ENCODE measurements at places on chromosomes 12 and 14.
A peak's percentile ranks its signal among the peaks of the same experiment; 100 is the strongest.

- no peak for DNase-seq
Observed at GRCh38 chr14:91925001-91925726, 22.3 kb downstream of the FBLN5 start.

GRCh38 chr12:100737168-100737567 is 57.4 kb upstream of the ANO4 start:
- no peak for DNase-seq

DNA sequence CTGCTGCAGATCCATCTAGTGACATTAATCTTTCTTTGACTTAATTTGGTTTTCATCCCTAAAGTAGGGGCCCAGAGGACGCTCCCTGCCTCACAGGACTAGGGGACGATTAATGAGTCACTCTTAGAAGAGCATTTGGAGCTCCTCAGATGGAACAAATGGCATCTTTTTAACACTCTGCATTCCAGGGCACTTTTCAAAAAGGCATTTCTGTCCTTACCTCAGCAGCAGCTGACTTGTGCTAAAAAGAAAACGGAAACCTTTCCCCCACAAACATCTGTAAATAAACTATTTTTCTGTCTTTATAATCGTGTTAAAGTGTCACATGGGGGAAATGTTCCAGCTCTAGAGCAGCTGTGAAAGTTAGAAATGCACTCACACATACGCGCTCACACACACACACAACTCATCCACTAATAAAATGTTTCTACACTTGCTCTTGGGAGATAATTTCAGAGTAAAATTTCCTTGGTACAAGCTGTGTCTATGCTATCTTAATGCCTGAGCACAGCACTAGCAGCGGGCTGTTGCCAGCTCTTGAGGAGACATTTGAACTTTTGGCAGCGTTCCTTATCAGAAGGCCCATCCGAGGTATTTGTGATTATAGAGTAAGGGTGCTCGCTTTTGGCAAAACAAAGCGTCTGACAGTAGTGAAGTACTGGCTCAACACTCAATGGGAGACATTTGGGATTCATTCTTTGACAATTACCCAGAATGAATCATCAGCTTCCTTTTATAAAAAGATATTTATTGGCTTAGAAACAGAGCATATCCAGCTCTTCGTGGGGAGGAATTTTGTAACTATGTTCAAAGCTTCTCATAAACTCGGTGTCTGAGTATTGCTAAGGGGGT is 141.3 kb downstream of the PLXNC1 start:
- DNase-seq, result no peak

GRCh38 chr14:94021416-94022157 is 4.6 kb upstream of the OTUB2 start:
- no peak for DNase-seq

DNA sequence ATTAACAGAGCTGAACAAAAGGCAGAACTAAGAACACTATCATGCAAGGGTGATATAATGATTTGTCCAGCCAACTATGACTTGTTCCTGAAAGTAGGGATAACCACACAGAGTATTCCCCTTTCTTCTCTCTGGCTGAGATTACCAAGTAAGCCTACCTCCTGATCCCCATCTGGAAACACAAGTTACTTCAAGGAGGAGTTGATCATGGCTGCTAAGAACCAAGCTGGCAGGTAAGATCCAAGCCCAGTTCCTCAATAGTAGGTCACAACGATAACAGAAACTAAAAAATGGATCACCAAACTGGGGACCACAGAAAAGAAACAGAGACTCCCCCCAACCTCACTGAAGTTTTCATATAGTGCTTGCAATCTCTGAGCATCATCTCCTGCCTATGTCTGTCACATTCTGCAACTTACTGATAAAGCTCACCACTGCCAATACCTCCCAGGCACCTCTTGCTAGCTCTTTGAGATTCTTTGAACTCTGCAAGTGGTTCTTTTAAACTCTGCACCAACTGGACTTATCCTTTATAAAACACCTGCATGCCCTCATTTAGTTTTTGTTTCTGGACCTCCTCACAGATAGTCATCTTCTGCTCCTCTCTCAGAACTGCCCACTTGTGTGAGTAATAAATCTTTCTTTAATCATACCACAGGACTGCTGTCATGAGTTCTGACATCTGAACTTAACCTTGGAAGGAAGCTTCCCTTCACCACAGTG is 76.6 kb downstream of the LRP6 start:
- DNase-seq, result no peak

GRCh38 chr14:101625336-101626097 is 64.2 kb downstream of the DIO3 start:
- no peak for DNase-seq

DNA sequence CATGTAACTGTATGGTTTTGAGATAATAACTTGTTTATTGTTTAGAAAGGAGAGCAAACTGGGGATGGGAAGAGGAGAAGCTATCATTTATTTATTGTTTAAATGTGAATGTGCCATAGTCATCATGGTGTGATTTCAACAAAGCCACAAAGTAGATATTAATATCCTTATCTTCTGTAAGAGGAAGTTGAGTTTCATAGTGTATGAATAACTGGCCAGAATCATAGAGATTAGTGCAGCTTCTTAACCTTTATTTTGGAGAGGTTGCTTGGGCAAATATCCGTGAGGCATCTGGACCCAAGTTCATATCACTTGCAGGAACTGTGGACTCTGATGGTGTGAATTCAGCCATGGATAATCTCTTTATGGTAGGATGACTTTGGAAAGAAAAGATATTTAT is 26.8 kb upstream of the LYZ start:
- DNase-seq, result no peak

- DNase-seq, result no peak
Observed at GRCh38 chr14:34851395-34851794, 23.8 kb downstream of the BAZ1A start.

GRCh38 chr14:32694795-32695449 is 243.8 kb upstream of the NPAS3 start:
- no peak for DNase-seq

DNA sequence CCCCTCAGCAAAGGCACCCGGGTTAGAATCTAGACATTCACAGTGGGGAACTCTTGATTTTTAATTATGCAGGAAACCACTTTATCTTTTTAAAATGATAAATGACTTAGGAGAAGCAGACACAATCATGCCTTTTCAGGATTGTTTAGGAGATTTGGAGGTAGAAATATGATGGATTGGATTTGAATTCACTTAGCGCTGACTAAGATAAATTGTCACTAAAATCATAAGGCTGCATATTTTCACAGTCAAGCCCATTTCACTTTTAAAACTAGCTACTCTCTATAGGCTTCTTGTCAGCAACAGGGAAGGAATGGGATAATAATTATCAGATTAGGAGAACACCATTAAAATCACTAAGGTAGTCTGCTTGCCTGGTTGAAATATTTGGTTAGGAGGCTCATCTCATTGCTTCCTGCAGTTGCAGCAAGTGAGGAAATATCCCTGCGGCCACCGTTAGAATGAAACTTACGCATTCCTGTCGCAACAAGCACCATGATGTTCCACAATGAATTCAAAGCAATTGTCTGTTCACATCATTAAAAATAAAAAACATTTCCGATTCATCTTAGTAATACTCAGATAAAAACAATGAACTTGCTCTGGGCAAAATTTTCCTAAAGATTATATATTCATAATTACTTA is 31.9 kb downstream of the DACT1 start:
- no peak for DNase-seq

DNA sequence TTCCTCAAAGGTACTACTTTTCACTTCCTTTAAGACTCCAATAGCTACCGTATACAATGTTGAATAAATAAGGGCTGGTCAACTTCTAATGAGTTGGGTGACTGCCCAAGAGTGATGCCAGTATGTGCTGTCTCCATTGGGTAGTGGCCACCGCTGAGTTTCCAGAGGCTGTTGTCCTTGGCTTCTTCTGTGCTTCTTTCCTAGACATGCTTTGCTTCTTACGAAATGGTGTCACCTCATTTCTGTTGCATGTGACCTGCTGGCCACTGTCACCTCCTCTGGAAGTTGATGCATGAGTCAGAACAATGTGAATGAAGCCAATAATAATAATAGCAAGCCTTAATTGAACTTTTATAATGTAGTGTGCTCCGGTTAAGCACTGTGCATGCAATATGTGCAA is 7.5 kb upstream of the NID2 start:
- DNase-seq, result no peak

GRCh38 chr14:93729993-93730392 is 58.3 kb downstream of the PRIMA1 start:
- no peak for DNase-seq

DNA sequence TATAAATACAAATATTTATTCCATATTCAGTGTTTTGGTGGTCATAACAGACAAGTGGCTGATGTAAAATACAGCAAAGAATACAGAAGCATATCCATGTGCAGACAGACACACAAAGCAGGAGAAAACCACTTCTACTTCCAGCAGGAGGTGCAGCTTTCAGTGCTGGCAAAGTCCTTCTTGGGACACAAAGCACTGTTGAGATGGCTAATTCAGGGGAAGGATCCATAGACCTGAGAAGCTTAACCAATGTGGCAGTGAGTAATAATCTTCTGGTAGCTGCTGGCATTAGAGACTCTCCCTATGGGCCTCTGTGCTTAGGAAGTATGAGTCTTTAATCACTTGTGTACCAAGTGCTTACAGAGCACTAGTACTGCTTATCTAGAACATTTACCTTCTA is 26.8 kb downstream of the AMN1 start:
- DNase-seq, result no peak

DNA sequence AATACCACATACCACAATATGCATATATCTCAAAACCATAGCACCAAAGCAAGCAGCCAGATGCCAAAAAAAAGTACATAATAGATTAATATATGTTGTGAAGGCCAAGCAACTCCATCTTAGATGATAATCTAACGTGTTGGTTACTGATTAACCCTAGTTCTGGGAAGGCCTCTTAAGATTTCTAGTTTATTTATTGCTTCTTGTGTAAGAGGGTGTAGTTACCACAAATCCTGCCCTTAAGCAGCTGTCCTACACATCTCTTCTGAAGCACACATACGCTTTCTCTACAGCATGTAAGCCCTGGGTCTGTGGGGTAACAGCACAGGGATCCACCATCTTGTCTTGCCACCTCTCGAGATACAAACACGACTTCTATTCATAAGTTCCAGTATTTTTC is 236.8 kb upstream of the AVPR1A start:
- no peak for DNase-seq

DNA sequence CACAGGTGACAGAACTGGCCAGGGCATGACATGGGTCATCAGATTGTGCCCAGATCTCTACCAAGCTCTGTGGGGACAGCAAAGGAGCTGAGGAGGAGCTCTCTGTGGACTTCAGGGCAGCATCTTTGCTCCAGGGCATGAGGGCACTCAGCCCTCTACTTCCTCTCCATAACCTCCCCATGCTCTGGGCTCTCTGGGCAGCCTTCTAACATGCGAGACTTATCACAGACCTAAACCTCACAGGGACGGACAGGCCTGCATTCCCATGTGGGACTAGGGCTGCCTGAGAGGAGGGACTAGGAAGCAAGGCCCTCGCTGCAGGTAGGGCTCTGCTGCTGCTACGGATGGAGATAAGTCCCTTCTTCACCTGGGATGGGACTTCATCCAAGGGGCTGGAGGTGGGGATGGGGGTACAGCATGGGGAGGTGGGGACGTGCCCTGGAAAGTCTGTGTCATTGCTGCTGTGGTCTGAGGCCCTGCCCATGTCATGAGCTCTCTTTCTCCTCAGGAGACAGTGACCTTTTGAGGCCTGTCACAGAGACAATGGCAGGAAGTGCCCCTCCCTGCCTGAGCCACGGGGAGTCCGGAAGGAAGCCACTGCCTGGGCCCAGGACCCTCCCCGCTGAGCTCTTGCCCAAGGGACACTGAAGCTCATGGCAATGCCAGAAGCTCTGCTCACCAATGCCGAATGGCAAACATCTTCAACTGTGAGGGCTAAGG is 44.1 kb downstream of the PITPNM2 start:
- DNase-seq, result no peak

DNA sequence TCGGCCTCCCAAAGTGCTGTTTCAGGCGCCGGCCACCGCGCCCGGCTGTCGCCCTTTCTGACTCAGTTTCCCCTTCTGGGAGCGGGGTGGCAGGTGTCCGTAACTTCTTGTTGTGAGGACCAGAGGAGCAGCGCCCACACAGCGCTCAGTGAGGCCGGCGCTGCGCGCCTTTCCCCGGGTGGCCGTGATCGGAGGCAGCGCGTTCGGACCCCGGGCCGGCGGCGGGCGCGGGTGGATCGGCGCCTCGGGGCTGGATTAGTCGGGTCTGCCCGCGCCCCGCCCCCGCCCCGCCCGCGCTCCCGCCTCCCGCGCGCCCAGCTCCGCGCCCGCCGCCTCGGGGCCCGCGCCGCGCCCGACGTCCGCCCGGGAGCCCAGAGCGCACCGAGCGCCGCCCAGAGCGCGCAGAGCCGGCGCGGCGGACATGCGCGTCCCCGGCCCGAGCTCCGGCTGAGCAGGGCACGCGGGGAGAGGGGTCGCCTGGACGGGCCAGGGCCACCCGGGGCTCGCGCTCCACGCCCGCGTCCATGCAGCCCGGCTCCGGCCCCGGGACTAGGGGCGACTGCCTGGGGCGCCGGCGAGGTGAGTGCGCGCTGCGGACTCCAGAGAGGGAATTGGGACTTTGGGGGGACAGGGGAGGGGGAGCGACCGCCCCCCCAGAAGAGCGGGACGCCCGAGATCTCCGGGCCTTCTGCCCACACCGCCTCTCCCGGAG is 50.6 kb downstream of the LRCOL1 start:
- peak; percentile 85 for DNase-seq

GRCh38 chr14:68822132-68822651 is 29.3 kb upstream of the ZFP36L1 start:
- DNase-seq, result no peak

GRCh38 chr14:64689289-64689688 is 14.9 kb upstream of the PLEKHG3 start:
- DNase-seq, result no peak

- DNase-seq, result no peak
Observed at GRCh38 chr14:50795142-50795541, 35.8 kb downstream of the NIN start.

- no peak for DNase-seq
Observed at GRCh38 chr14:79599239-79599638, 612.1 kb downstream of the DIO2 start.

All from NCI-H187 (cell line).